ENCODE measurements at places on chromosomes 4 and X.

DNA sequence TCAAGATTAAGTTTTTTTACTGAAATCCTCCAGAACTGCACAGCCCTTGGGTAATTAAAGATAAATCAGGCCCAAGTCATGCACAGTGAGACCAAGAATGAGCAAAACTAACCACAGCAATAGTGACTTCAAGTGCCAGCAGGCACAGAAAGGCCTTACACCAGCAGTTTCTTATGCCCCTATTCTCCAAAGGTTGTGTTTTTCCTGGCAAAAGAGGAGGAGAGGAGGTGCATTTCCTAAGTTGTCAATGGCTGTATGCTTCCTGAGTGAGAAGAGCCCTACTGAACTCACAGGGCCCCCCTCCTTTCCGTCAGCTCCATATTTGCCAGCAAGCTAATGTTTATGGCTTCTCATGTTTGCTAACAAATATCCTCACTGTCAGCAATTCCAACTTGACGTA is 418.7 kb upstream of the INTU start:
- DNase-seq, result peak; percentile 42

GRCh38 chr4:163613383-163613782 is 118.9 kb downstream of the TMA16 start:
- DNase-seq, result no peak

DNA sequence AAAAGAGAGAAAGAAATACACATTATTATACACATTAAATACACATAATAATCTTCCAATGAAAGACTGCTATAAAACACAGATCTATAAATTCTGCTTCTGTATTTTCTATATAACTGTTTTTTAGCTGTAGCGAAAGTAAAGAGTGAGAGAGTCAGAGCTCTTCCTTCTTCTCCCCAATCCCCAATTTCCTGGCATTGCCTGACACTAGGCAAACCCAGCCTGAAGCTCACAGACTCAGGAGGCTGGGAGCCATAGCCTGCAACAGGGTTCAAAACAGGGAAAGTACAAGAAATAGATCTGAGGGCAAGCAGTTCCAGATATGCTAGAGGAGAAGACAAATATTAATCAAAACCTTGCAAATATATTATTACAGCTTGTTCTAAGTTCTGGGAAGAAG is 201.6 kb downstream of the HNRNPD start:
- DNase-seq, result no peak

DNA sequence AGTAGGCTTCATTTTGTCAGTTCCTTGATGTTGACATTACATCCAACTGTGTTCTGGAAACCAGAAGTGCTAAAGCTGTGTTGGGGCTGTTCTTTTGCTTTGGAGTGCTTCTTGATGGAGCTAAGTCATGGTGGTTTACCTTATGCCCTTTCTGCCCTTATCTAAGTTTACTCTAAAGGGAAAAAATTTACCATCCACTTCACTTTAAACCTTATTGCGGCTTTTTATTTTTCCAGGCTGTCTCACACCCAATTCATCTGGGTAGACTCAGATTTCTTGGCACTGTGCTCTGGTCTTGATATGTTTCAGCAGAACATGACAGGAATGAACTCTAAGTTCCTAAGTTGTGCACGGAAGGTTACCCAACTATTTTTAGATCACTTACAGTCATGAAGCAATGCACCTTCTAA is 104.7 kb upstream of the TTC29 start:
- no peak for DNase-seq

GRCh38 chr4:151940926-151941617 is 180.3 kb upstream of the GATB start:
- DNase-seq, result no peak

DNA sequence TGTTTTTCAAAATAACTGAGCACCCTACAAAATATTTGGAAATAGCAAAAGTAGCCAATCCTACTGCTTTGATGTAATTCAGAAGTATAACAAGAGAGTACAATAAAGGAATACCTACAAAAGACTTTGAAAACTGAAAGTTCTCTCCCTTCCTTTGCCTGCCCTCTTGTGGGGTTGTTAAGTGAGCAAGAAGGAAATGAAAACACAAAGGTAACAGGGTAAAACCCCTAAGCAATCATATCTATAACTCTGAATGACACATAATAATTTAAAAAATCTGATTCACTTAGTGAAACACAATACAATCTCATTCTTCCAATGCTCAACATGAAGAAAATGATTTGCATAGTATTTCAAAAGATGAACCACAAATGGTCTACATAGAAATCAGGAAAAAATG is 98.2 kb downstream of the FRYL start:
- DNase-seq, result no peak

GRCh38 chrX:17608888-17609287 is 128.4 kb upstream of the SCML1 start:
- no peak for DNase-seq

DNA sequence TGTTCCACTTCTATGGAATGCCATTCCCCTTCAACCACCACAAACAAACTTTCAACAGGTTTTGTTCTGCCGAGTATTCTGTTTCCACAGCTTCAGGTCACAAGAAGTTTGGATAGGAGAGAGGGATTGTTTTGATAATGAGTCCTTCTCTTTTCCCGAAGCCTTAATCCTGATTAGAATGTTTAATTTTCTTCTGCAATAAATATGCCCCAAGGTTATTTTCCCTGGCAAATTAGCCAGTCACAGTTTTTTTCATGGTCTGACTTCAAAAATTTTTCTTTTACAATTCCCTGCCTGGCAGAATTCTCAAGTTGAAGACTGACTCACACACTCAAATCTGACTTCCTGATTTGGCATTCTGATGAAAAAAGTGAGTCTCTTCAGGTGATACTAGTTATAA is 33.1 kb upstream of the EDNRA start:
- DNase-seq, result no peak

DNA sequence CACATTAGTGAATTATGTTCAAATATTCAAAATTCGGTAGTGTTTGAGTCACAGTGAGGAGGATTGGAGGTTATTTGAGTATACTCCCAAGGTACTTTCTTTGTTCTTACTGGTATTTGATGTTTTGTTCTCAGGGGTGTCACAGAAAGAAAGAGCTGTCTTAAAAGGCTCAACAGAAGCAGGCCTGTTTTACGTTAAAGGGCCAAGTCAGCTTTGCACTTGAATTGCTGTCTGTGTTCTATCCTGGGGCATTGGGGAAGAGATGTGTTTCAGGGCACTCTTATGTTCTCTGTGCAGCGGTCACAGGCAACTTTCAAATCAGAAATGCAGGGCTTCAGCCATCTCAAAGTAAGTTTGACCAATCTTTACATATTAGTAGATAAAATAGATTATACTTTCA is 1113.1 kb upstream of the LCORL start:
- DNase-seq, result no peak

- DNase-seq, result no peak
Observed at GRCh38 chrX:30627818-30628652, 25.2 kb upstream of the GK start.

DNA sequence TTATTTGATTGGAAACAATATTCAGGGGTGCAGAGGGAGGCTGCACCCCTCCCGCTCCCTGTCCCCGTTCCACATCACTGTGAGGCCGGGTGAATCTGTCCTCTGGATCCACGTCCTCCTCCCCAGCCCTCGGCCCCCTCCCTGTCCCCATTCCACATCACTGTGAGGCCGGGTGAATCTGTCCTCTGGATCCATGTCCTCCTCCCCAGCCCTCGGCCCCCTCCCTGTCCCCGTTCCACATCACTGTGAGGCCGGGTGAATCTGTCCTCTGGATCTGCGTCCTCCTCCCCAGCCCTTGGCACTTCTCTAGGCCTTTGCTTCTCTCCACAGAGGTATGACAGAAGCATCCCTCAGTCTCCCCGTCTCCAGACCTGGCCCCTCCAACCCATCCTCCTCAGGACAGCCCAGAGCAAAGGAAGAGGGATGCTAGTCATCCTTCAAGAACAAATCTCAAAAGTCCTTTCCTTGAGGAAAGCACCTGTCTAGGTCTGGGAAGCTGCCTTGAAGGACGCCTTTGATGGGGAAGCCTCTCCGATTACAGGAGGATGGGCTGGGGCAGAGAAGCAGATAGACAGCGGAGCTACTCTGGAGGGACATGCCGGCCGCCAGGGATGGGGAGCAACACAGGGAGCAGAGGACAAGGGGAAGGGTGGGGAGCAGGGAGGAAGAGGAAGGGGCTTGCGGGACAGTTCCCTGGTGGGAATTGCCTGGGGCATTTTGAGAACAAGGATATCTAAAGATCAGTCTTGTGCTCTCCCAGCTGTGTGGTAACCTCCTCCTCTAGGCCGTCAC is 10.8 kb upstream of the AFAP1 start:
- DNase-seq, result no peak

- DNase-seq, result no peak
Observed at GRCh38 chrX:77493677-77494553, 46.7 kb downstream of the FGF16 start.

GRCh38 chrX:20825984-20826383 is 548.2 kb upstream of the CNKSR2 start:
- DNase-seq, result no peak

- DNase-seq, result no peak
Observed at GRCh38 chr4:158895797-158896576, 127.2 kb downstream of the FNIP2 start.

- DNase-seq, result no peak
Observed at GRCh38 chr4:170162416-170162815, 72.7 kb upstream of the AADAT start.

DNA sequence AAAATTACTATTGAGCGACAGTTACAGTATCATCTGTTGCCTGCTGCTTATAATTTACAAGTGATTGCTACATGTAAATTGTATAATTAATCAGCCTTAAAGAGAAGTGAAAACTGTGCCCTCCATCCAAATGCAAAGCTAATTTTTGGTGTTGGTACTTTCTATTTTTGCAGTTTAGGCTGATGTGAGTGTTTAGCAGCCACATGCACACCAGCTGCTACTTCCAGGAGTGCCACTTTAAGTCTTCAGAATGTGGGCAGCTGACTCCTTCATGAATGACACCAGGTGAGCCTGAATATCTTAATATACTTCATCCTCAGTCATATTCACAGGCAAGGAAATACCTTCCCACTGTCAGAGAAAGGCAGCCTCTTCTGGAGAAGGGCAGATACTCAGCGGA is 149.8 kb upstream of the RASGEF1B start:
- DNase-seq, result no peak

DNA sequence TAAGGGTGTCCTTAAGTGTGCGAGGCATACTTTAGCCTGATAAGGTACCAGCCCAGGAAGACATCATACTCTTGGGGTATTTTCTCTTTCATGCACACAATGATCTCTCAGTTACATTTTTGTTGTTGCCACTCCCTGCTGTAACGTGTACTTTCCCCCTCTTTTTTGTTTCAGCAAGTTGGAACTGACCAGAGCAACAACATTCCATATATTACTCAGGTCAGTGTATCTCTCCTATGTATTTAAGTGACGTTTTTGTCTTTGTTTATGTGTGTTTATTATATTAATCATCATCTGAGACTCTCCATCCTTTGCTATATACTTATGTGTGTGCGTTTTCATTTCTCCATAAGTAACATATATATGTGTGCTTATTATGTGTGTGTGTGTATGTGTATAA is 71.3 kb upstream of the VBP1 start:
- DNase-seq, result no peak

DNA sequence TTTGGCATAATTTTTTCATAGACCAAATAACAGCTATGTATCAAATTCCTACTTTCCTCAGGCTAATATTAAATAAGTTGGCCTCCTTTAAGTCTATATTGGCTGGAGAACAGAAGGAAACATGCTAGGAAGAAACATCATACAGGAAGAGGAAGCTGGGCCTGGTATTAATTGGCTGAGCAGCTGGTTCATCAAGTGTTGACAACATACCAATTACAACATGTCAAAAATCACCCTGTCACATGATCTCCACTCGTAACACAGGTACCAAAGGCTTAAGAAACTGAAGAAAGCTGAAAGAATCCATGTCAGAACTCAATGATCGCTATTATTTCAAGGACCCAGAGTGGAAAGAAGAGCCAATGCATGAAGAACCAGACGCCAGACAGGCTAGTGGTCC is 10.5 kb downstream of the WDFY3 start:
- DNase-seq, result no peak

- DNase-seq, result no peak
Observed at GRCh38 chr4:177271091-177271490, 38.6 kb upstream of the NEIL3 start.

DNA sequence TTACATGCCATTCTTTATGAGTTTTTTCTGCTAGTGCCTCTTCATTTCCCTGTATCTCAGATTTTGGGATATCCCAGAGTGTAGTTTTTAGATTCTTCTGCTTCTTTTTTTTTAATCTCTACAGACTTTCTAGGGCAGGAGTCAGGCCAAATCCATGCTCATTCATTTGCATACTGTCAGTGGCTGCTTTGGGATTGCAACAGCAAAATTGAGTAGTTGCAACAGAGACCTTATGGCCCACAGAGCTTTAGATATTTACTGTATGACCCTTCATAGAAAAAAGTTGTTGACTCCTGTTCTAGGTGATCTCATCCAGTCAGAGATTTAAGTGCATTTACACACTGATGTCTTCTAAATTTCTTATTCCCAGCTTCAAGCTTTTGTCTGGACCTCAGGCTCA is 35.3 kb downstream of the ARFIP1 start:
- DNase-seq, result no peak

GRCh38 chr4:101101072-101101471 is 246.3 kb downstream of the PPP3CA start:
- DNase-seq, result no peak

GRCh38 chr4:79176351-79176750 is 149.5 kb downstream of the NAA11 start:
- DNase-seq, result no peak

DNA sequence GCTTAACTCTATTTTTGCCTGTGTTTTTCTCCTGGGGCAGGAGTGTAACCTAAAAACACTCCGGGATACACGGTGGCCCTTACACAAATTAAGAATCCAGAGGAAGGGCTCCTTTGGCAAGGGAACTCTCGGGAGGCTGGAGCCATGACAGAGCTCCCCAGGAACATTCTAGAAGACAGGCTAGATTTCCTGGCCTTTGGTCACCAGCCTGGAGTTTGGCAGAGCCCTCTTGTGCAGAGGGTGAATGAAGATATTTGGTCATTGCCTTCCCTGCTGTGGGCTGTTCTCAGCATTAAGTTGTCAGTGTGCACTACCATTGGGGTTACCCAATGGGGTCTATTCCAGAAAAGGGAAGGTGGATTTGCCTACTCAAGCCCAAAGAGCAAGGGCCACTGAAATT is 53.8 kb upstream of the LNX1 start:
- DNase-seq, result no peak

GRCh38 chr4:153485359-153485758 is 19.2 kb downstream of the TMEM131L start:
- DNase-seq, result no peak

- DNase-seq, result no peak
Observed at GRCh38 chr4:74755486-74755885, 38.8 kb downstream of the BTC start.

DNA sequence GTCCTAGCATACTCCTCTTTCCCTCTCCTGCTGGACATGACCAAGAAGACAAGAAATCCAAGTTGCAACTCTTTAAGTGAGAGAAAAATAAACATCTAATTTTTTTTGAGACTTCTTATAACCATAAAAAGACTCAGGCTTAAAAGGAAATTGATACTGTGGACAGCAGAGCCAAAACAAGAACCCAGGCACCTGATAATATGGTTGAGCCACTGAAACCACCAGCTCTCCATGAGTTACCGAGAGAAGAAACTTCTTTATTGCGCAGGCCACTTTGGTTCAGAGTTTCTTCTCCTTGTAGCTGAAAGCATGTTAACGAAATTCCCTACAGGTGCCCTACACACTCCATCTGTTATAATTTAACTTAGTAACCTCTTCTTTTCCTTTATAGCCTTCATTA is 11.3 kb upstream of the SPCS3 start:
- no peak for DNase-seq
